ENCODE measurements at places on chromosomes 1 and 21. TPM values are rescaled to one million over a fixed set of nuclear protein-coding genes. Genes with fewer than 3 reads are reported as not detected.
A peak's percentile ranks its signal among the peaks of the same experiment; 100 is the strongest.

MRPL37 gene
- 130 TPM for total RNA-seq

ACTL8 gene
- total RNA-seq: not detected

FCER1A gene
- total RNA-seq: not detected

CTSK gene
- 3.6 TPM for total RNA-seq

DCDC2B gene
- total RNA-seq: not detected

ADAM30 gene
- total RNA-seq: not detected

ADAMTS1 gene
- 2.9 TPM for total RNA-seq

KRTAP19-3 gene
- total RNA-seq: not detected

DNAJC8 gene
- 96.2 TPM for total RNA-seq

DNA sequence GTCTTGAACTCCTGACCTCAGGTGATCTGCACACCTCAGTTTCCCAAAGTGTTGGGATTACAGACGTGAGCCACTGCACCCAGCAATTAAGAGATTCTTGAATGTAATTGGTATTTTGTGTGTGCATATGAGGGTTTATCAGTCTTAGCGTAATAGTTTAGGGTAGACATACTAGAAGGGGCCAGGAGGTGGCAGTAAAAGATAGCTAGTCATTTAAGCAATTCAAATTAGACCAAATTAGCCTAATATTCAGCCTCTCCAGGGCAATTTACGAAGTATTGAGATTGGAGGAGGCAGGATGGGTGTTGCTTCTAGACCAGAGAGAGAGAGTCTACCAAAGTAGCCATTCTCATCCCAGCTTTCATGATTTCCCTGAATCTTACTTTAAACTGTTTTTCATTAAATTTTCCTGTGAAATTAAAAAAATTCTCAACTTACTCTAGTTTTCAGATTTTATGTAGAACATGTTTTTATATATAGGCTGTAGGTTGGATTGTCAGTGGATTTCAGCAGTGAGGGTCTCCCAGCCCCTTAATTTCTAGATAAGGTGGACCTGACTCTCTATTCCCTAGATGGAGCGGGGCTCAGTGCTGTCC lies 119.7 kb downstream of the HHAT start:
- DNase-seq: no peak

- DNase-seq: no peak
Observed at GRCh38 chr21:39647476-39647875, 34.7 kb downstream of the B3GALT5 start.

DNA sequence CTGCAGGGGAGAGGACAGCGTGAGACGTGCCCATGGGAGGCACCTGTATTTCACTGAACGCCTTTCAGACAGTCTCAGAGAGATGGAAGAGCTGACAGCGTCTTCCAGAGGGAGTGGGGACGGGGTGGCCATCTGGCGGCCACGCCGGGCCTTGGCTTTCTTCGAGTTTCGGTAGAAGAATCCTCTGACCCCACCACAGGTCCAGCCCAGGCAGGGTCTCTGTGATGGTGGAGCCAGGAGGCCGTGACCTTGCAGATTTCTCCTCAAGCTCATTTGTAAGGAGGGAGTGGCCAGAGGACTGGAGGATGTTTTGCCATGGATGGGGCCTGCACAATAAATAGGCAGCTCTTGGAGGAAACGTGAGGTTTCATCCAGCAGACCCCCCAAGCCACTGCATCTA lies 47.6 kb upstream of the ADARB1 start:
- no peak for DNase-seq

DNA sequence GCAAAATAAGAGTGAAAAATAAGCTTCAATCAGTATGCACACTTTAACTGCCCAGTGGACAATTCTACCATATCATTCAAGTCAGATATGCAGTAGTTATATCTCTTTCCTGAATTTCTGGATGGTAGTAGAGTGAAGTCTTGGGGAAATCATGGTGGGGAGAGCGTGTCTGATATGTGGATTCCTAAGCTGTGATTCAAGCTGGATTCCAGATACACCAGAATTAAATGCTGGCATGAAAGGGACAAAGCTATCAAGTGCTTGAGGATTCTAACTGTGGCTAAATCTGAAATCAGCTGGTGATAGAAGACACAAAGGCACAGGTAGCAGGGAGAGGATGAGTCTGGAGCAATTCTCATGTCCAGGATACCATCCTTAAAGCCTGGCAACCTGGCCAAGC lies 323.5 kb downstream of the DUSP10 start:
- no peak for DNase-seq

GRCh38 chr1:119318466-119319309 lies 49.9 kb upstream of the HAO2 start:
- DNase-seq: no peak

DNA sequence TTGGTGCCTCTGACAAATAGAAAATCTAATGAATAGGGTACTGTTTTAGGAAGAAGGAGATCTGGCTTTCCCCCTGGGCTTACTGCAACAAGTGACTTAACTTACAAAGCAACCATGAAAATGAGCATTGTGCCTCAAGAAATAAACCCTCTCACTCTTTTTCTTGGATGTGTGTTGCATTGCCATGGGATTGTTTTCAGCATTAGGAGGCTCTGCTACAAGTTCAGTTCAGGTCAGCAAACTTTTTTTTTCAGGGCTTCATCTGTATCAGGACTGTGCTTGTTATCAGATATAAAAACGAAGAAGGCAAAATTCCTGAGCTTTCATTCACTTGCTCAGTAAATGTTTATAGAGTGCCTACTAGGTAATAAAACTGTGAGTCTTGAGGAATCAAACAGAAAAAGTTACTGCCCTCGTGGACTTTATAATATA lies 37.8 kb upstream of the DOCK7 start:
- no peak for DNase-seq

- DNase-seq: no peak
Observed at GRCh38 chr1:58529284-58529683, 17.2 kb downstream of the OMA1 start.

GRCh38 chr1:57474137-57474750 lies 50.4 kb upstream of the DAB1 start:
- no peak for DNase-seq

- DNase-seq: no peak
Observed at GRCh38 chr21:31688603-31689368, 29.3 kb downstream of the SOD1 start.

DNA sequence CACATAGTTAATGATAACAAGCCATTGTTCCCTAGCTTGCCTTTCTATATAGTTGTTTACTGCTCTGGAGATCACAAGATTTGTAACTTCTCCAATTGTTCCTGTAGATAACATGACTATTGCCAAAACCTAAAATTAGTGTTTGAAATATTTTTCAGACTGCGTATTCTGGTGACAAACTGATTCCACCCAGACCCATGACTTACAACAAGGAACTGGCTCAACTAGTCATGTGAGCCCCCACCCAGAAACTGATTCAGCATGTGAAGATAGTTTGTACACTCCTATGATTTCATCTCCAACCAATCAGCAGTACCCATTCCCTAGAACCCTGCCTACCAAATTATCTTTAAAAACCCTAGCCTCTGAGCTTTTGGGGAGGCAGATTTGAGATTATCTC lies 131.4 kb upstream of the BCL9 start:
- DNase-seq: no peak

GRCh38 chr1:210233495-210234328 lies 1.1 kb downstream of the SERTAD4 start:
- DNase-seq: no peak

DNA sequence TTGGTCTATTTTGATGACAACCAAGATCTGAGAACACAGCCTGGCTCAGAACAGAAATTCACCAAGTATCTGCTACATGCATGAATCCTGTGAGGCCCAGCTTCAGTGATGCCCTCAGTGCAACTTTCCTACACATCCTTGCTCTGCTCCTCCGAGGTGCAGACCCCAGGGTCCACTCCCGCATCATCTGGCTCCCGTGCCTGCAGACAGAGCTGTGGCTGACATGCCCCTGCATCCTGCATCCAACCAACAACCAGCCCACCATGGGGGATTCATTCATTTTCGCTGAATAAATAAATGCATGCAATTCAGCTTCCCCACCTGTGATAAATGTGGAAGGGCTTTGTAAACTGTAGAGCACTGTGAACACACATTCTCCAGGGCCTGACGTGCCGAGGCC lies 112.3 kb downstream of the GLIS1 start:
- DNase-seq: no peak

DNA sequence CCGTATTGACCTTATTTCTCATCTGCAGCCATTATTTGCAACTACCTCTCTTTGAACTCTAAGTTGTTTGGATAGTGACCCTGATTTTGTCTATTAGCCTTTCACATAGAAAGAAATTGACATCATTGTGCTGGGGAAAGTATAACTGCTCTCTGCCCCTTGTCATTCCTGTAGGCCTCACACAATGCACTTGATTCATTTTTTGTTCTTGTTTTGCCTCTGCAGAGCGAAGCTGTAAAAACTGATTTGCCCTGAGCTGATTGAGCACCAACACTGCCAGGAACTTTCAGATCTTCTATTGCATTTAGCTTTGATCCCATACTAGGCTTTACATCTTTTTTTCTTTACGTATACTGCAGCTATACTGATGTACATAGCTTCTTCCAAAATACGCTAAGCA lies 167.2 kb upstream of the PTBP2 start:
- DNase-seq: no peak

- no peak for DNase-seq
Observed at GRCh38 chr1:48784301-48784700, 7.6 kb upstream of the BEND5 start.

DNA sequence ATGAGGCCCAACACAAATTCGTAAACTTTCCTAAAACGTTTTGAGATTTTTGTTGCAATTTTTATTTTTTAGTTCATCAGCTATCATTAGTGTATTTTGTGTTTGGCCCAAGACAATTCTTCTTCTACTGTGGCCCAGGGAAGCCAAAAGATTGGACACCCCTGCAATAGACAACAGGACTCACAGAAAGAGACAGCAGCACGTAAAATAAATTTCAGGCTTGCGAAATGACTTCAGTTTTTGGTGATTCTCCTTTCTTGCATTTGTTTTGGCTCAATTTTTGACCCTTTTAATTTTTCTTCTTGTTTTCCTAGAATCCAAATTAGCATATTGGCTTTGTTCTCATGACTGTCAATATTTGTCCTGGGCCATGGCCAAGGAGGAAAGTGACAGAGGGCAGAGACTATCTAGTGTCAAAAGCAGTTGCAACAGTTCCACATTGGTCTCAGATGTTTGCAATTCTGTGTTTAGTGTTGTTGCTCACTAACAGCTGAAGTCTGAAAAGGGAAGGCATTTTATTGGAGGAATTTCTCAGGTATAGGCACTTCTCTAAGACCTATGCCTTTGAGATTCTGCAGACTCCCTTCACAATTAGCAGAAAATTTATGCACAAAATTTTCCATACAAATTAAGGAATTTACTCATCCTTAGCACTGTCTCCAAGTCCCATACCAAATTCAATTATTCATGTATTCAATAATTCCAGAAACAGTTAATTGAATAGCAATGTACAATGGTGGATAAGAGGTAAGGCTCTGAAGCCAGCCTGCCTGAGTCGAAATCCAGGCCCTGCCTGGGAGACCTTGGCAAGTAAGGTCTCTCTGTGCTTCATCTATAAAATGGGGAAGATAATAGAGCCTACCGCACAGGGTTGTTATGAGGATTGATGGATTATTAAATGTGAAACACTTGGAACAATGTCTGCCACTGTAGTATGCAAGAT lies 160.9 kb upstream of the IVNS1ABP start:
- no peak for DNase-seq

DNA sequence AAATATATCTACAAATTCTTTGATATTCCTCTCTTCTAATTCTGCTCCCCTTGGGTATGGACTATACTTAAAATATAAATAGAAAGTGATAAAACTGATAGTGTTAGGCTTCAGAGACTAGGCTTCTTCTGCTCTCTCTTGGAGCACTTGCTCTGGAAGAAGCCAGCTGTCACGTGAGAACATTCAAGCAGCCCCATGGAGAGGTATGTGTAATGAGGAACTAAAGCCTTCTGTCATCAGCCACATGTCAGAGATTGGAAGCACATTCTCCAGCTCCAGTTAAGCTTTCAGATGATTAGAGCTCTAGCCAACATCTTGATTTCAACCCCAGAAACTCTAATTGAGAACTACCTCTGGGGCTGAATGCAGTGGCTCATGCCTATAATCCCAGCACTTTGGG lies 34.3 kb downstream of the XKR8 start:
- no peak for DNase-seq

DNA sequence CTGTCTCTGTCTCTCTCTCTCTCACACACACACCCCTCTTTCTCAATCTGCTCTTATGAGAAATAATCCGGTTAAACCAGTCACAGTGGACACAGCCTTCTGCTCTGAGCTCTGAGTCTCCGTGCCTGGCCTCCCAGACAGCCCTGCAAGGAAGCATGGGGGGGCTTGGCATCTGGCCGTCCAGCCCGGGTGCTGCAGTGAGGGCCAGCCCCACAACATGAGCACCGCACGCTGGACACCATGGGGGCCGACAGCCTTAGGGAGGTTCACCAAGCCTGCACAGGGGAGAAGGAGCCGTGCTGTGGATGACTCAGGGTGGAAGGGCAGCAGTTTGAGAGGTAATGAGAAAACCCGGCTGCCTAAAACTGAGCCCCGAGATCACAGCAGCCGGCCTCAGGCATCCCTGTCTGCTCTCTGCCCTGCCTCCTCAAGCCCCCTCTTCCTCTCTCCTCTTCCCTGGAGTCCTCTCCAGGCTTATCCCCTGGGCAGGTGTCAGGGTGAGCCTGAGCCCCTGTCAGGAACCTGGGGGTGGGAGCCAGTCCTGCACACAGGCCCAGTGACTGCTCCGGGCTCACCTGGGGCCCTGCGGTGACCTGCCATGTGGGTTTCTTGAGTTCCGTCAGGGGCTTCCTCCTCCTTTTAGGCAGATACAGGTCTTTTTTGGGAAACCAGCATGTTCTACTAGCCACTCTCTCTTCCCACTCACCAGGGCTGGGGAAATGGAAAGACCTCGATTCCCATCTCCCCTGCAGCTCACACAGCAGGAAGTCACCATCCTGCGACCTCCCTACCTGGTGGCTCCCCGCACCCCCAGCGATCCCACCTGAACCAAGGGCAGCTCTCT lies 92.8 kb downstream of the ITPKB start:
- DNase-seq: no peak

GRCh38 chr1:107926436-107927080 lies 38.4 kb downstream of the VAV3 start:
- DNase-seq: no peak

DNA sequence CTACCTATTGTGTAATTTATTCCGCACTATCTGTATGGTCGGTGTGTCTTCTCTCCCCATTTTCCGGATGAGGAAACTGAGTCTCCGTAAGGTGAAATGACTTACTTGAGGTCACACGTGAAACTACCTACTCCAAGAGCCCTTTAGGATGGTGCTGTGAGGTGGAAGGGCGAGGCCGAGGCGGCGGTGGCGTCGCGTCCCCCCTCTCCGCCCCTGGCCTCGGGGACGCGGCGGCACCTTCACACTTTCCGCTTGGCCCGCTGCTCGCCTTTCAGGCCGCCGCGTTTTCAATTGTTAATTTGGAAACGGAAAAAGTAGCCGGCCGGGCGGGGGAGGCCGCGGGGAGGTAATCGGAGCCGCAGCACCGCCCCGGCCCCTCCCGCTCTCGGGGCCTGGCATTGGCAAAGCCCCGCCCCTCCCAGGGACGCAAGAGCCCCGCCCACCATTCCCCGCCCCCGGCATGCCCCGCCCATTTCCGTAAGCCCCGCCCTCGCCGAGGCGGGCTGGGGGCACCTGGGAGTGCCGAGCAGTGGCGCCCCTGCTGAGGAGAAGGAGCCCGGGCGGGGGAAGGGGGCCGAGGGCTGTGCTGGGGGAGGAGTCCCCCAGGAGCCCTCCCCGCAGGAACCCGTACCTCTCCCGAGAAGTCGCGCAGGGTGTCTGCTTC lies 18.6 kb downstream of the KCNQ4 start:
- peak; percentile 79 for DNase-seq

GRCh38 chr1:245999697-246000637 lies 507.1 kb downstream of the SMYD3 start:
- no peak for DNase-seq

GRCh38 chr1:212774584-212774983 lies 17.0 kb downstream of the NSL1 start:
- DNase-seq: no peak
